ENCODE measurements at places on chromosomes 3 and 15.

GRCh38 chr3:62367763-62368195 is 5.6 kb downstream of the FEZF2 start:
- DNase-seq, result no peak

GRCh38 chr15:93028632-93029213 is 60.3 kb downstream of the RGMA start:
- DNase-seq, result no peak

DNA sequence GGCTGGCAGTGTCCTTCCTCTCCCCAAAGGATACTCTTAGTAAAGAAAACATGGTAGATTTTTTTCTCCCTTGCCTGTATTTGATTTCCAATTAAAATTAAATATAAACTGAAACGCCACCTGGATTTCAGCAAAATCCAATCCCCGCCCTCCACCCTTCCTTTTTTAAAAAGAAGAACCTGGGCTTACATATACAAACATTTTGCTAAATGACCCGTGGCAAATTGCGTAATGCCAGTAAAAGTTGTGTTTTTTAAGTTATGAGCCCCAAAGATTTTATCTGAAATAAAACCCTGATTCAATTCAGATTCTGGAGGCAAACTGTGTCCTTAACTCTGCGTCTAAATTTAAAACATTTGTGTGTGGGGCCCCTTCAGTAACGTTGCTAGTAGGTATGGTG is 403.0 kb downstream of the FOXP1 start:
- no peak for DNase-seq

DNA sequence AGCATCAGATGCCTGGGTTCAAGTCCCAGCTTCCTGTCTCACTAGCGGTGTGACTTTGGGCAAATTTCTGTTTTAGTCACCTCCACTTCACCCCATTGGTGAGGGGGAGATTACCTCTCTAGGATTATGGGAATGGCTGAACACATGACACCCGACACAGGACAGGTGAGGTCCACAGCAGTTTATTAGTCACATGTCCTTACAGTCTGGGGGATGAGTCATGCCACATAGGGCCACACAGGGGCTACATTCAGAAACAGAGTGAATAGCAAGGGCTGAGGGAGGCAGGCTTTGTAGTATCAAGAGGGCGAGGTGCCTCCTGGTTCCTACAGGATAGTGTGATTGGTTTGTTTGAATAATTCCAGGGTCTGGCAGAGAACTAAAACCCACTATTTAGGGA is 15.2 kb upstream of the ITGA11 start:
- DNase-seq, result no peak

DNA sequence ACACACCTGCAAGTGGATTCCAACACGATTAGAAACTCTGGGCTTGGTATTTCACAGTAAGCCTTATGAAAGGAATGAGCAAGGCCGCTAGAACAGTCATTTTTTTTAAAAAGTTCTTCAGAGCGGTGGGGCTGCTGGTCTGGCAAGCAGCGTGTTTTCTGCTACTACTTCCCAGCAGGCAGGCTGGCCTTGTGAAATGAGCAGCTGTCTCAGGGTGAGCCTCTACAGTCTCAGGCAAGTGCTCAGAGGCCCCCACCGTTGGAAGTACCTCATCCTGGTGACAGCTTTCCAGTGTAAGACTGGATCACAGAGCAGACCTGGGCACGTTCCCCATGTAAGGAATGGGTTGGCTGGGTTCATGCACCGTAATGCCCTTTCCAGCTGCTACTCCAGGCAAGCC is 119.2 kb downstream of the LRIG1 start:
- DNase-seq, result no peak

DNA sequence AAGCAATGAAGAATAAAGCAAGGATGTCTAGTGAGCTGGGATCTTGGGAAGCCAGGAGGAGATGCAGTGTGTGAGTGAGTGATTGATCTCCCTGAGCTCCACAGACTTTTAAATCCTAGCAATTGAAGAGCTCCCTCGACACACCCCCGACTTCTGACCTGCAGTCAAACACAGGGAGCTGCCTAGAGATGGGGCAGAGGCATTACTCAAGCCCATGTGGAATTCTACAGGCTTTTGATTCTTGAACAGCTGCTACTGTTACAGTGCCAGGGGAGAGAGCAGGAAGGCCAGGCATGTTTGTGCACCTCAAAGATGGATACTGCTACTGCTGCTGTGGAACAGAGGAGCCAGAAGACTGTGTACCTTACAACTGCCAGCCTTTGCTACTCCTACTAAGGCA is 1403.1 kb upstream of the ALCAM start:
- no peak for DNase-seq

- no peak for DNase-seq
Observed at GRCh38 chr15:44712346-44713005, 1.2 kb downstream of the B2M start.

- no peak for DNase-seq
Observed at GRCh38 chr3:40913641-40914040, 285.7 kb upstream of the CTNNB1 start.

GRCh38 chr15:74613089-74613952 is 2.3 kb upstream of the CLK3 start:
- DNase-seq, result no peak

- no peak for DNase-seq
Observed at GRCh38 chr3:129226374-129226773, 23.0 kb upstream of the COPG1 start.

DNA sequence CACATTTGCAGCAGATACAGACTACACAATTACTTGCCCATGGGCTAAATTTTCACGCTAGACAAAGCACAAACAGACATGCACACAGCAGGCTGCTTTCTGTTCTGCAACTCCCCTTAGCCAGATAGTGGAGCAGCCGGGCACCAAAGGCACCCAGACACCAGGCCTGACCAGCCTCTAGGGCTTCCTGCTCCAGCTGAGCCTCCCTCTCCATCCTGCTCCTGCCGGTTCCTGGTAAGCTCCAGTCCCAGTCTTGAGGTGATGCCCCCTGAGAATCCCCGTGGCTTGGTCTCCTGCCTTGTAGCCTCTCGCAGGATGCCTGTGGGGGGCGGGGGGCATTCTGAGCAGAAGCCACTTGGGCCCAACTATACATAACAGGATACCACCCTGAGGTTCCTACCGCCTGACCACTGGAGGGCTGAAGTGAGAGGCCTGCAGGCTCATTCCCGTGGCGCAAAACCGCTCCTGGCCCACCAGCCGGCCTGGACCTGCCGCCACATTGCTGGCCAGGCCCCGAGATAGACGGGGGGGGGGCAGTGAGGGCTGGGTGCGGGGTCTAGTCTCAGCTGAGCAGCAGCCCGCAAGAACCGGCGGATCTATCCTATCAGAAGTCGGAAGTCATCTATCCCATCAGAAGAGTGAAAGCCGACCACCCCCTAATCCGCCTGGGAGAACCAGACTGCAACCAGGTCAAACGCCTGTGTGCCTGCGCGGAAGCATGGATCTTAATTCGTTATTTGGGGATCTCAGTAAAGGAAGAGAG is 3.9 kb downstream of the FOXL2 start:
- no peak for DNase-seq

DNA sequence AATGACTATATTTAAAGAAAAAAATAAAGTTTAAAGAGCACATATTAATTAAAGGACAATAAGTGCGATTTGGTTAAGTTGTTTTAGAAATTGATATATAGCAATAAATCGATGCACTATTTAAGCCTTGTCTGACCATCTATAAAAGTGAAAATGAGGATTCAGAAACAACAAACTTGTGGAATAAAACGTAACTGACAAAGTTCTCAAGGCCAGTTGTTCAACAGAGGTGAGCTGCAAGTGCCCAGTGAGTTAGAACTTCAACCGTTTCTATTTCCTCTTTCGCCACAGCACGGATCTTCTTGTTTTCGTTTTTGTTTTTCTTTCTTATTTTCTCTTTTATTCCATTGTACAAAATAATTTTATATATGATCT is 724.9 kb upstream of the ARRDC4 start:
- no peak for DNase-seq

- DNase-seq, result no peak
Observed at GRCh38 chr15:24269166-24269571, 406.4 kb upstream of the NPAP1 start.

DNA sequence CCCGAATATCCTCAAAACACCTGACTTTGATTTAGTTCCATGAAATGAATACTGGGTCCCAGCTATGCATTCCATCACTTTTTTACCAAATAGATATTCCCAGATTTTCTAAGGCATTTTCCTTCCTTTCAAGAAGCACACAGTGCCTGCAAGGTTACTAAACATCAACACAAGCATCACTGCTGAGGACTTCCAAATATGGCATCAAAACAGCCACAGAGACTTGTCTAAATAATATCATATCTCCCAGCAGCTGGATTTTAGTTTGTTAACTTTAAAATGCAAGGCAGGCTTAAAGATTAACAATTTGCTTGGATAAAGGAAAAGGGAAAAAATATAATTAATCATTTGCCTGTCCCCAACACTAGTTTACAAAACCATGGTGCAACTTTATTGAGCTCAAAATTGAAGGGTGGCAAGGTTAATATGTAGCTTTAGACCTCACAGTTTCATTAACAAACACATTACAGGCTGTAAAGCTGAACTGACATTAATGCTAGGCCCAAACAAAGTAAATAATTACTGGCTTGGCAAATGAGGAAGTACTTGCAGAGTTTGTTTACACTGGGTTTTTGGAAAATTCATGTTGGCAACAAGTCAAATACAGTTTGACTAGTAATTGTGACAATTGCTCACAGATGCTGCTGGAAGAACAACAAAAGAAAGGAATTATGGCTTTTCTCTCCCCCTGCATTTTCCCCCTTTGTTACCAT is 401.7 kb upstream of the CDIN1 start:
- DNase-seq, result no peak

DNA sequence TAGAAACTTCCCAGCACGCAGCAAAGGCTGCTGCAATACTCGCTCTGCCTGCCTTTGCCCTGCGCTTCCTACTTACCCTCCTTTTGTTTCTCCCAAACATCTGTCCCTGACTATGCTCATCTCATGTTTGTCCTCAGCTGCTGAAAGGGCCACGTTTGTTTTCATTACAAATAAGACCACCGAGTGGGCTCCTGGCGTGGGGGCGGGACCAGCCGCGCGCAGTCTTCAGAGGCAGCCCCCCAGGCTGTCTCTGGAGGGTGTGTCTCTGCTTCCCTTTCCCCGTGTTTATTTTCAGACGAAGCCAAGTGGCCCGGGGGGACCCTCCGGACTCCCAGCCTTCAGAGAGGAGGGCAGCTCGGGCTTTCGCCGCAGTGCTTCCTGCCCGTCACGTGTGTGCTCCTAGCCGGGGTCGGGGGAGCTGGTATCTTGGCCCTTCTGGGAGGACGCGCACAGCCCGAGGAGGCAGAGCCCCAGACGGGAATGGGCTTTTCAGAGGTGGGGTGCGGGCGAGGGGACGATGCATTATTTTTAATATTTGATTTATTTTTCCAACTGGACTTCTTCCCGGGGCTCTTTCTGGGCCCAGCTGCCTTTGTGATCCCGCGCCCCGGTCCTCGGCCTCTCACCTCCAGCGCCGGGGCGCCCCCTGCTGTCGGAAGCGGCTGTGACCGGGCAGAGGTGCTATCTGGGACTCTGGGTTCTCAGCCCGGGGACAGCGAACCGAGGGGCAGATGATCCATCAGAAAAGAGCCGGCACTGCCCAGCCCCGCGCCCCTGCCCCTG is 70.0 kb upstream of the CGNL1 start:
- peak; percentile 53 for DNase-seq

GRCh38 chr15:87293031-87293430 is 963.5 kb downstream of the NTRK3 start:
- DNase-seq, result no peak

- DNase-seq, result no peak
Observed at GRCh38 chr3:178507507-178508442, 28.5 kb upstream of the KCNMB2 start.

- DNase-seq, result no peak
Observed at GRCh38 chr15:71749500-71749899, 60.9 kb upstream of the NR2E3 start.

GRCh38 chr3:9583792-9584191 is 30.2 kb upstream of the LHFPL4 start:
- DNase-seq, result no peak

DNA sequence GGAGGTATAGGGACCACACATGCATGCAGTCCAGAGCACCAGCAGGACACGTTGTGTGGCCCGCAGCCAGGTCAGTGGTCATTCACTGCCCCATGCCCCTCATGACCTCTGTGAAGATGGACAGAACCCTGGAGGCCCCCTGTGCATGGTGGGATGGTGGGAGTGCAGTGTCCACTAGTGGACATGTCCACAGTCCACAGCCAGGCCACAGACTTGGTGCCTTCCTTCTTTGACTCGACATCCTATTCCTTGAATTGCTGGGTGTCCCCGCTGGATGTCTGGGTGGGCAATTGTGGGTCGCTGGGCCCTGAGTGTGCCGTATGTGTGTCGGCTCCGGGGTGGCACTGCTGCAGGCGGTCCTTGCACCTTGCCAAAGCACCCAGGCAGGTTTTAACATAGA is 35.7 kb downstream of the KLF15 start:
- DNase-seq, result no peak

GRCh38 chr15:61049934-61050333 is 179.2 kb downstream of the RORA start:
- no peak for DNase-seq

DNA sequence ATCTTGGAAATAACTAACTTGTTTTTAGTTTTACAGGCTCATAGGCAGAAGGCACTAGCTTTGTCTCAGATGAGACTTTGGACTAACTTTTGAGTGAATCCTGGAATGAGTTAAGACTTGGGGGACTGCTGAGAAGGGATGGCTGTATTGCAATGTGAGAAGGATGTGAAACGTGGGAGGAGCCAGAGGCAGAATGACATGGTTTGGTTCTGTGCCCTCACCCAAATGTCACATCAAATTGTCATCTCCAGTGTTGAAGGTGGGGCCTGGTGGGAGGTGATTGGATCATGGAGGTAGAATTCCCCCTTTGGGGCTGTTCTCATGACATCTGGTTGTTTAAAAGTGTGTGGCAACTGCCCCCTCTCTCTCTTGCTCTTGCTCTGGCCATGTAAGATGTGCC is 28.8 kb upstream of the CCDC50 start:
- DNase-seq, result no peak

GRCh38 chr3:45064512-45065372 is 38.6 kb downstream of the CLEC3B start:
- DNase-seq, result no peak

DNA sequence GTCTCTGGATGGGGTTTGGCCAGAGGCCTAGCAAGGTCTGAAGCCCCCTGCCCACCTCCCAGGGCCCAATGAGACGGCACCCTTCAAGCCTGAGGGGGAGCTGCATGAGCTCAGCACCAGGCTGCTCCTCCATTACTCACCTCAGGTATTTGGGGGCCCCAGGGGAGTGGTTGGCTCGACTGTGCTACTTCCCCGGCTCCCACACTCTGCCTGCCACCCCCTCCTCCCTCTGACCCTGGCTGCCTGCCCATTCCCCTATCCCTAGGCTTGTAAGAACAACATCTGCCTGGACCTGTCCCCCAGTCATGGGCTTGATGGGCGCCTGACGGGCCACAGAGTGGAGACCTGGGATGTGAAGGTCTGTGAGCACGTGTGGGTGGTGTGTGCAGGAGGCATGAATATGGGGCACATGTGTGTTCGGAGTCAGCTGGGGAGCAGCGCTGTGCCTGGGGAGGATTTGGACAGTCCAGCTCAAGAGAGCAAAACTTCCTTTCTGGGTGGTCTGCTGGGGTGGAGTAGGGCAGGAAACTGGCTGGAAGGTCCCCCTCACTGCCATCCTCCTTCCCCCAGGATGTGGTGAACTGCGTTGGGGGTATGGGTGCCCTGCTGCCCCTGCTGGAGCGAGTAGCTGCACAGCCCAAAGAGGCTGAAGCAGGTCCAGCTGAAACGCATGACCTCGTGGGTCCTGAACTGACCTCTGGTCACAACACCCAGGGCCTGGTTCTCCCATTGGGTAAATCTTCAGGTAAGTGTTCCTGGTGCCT is 17.4 kb downstream of the NBEAL2 start:
- DNase-seq, result no peak
